ENCODE measurements at places on chromosomes 1 and 21.

GRCh38 chr21:42572906-42573495, 59.3 kb downstream of the SLC37A1 start:
- no peak for DNase-seq

GRCh38 chr1:39173119-39173994, 31.1 kb upstream of the MACF1 start:
- no peak for DNase-seq

DNA sequence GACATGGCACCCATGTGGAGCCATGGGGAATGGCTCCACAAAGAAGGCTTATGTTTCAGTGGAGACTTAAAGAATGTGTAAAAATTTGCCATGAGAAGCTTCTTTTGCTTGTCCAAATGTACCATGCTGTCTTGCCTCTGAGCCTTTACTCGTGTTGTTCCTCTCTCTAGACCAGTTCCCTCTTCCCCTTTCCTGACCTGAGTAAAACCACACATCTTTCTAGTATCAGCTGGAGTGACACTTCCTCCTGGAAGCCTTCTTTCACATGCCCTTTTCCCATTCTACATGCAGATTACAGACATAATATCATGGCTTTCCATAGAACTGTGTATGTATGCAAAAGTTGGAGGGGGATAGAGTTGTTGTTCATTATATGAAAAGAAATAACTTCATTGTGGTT, 13.6 kb upstream of the GPX7 start:
- no peak for DNase-seq

- no peak for DNase-seq
Measured at GRCh38 chr1:226656601-226657277, 82.3 kb downstream of the ITPKB start.

DNA sequence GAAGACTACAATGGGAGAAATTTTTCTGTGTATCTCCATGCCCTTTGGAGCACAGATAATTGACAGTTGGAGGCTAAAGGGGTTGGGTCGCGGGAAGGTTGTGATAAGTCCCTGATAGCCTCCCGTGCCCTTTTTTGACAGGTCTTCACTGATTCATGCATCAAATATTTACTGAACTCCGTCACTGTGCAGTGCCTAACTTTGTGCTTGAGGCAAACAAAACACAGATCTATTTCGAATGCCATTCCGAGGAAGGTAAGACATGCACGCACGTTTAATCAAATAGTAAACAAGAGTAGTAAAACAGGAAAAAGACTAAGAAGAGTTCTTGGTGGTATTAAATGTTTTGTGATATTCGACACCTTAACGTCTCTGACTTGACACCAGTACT, 494 bp upstream of the PIP5K1A start:
- no peak for DNase-seq

Measured in bone marrow (tissue), 2 donors.